ENCODE measurements at places on chromosomes 5 and 9.
A peak's percentile ranks its signal among the peaks of the same experiment; 100 is the strongest.

DNA sequence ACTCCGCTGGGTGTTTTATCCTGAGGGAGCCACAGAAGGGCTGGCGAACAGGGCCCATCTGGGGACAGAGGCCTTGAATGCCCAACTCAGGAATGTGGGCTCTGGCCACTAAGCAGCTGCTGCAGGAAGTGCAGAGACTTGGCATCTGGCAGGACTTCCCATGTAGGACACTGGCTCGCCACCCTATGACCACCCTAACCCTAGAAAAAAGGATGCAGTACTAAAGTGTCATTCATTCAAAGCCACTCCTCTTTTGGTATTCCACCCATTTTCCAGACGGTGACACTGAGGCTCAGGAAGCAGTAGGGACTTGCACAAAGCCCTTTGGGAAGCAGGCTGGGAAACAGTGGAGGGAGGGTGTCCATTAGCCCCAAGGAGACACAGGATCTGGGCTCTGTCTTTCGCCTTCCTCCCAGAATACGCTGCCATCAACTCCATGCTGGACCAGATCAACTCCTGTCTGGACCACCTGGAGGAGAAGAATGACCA lies 3.0 kb downstream of the BBLN start:
- no peak for DNase-seq

- DNase-seq, result no peak
Observed at GRCh38 chr9:107587191-107587963, 97.8 kb upstream of the KLF4 start.

DNA sequence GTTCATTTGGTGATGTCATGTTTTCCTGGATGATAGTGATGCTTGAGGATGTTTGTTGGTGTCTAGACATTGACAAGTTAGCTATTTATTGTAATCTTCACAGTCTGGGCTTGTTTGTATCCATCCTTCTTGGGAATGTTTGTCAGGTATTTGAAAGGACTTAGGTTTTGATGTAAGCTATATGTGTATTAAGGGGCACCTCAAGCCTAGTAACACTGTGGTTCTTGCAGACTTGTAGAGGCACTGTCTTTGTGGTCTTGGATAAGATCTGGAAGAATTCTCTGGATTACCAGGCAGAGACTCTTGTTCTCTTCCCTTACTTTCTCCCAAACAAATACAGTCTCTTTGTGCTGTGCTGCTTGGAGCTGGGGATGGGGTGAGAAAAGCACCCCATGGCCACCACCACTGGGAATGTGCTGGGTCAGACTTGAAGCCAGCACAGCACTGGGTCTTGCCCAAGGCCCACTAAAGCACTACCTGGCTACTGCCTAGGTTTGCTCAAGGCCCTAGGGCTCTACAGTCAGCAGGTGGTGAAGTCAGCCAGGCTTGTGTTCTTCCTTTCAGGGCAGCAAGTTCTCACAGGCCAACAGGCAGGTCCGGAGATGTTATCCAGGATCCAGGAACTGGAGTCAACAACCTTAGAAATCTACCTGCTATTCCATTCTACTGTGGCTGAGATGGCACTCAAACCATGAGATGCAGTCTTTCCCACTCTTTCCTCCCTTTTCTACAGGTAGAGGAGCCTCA lies 49.3 kb upstream of the GNA14 start:
- DNase-seq, result no peak

DNA sequence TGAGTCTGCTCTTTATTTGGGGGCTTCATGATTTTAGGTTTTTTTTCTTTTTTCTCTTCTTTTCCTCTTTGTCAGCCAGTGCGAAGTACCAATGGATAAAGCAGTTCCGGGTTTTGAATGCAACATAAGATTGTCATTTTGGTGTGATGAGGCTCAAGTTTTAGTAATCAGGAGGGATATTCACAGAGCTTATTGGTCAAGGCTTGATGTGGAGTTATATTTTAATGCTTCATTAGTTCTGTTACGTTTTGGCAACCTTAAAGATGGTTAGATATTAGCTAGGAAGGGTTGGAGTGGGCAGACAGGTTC lies 1.4 kb downstream of the PIK3R1 start:
- no peak for DNase-seq

GRCh38 chr9:137666955-137667670 lies 48.3 kb downstream of the EHMT1 start:
- DNase-seq, result peak; percentile 44

DNA sequence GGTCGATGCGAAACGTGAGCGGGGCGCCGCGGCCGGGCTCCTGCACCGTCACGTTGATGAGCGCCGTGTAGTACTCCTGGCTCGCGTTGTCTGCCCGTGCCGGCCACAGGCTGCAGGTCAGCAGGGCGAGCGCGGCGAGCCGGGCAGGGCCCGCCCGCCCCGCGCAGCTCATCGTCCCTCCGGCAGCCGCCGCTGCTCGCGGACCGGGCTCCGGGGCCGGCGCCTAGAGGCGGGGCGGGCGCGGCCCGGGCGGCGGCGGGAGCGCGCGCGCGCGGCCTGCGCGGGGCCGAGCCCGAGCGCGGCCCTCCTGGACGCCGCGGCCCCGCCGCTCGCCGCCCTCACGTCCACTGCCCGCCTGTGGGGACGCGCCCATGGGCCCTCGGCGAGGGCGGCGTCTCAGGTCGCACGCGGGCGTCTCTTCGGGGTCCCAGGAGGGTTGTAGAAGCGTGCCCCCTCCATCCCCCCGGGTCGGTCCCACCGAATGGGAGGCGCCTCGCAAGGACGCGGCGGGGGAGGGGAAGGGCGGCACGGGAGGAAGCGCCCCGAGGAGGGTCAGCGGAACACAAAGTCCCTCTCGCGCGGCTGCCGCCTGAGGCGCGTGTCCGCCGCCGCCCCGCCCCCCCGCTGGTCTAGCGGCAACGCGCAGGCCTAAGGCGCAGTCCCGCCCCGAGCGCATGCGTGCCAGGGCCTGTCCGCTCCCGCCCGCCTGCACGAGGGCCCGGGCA lies at the start of gene RNF130:
Gene RNF130 (minus strand): TSS at position 229 of the 725 bp plus-strand sequence. CDS start 57 bp downstream, at position 172.
- DNase-seq, result peak; percentile 95

GRCh38 chr5:65022932-65023331 lies 254.2 kb downstream of the CWC27 start:
- no peak for DNase-seq

GRCh38 chr5:34550964-34551363 lies 105.2 kb upstream of the RAI14 start:
- DNase-seq, result no peak

- DNase-seq, result no peak
Observed at GRCh38 chr5:98927242-98927988, 1.4 kb downstream of the CHD1 start.

DNA sequence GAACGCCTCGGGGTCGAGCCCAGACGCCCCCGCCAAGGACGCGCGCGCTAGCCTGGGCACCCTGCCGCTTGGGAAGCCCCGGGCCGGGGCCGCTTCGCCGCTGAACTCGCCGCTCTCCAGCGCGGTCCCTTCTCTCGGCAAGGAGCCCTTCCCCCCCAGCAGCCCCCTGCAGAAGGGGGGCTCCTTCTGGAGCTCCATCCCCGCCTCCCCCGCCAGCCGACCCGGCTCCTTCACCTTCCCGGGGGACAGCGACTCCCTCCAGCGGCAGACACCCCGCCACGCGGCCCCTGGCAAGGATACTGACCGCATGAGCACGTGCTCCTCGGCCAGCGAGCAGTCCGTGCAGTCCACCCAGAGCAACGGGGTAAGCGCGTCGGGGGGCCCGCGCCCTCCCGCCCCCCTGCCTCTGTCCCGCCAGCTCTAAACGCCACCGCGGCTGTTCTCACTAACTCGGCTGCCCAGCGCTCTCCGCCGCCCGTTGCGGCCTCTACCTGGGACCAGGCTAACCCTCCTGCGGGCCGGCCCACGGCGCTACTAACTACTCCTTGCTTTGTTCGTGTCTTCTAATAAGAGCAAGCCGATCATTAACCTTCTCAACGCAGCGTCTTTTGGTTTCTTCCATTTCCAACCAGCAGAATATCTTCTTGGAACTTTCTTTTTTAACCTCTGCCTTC lies 93.6 kb upstream of the OTULINL start:
- no peak for DNase-seq

- no peak for DNase-seq
Observed at GRCh38 chr9:88391236-88391635, 3.0 kb downstream of the SPIN1 start.

DNA sequence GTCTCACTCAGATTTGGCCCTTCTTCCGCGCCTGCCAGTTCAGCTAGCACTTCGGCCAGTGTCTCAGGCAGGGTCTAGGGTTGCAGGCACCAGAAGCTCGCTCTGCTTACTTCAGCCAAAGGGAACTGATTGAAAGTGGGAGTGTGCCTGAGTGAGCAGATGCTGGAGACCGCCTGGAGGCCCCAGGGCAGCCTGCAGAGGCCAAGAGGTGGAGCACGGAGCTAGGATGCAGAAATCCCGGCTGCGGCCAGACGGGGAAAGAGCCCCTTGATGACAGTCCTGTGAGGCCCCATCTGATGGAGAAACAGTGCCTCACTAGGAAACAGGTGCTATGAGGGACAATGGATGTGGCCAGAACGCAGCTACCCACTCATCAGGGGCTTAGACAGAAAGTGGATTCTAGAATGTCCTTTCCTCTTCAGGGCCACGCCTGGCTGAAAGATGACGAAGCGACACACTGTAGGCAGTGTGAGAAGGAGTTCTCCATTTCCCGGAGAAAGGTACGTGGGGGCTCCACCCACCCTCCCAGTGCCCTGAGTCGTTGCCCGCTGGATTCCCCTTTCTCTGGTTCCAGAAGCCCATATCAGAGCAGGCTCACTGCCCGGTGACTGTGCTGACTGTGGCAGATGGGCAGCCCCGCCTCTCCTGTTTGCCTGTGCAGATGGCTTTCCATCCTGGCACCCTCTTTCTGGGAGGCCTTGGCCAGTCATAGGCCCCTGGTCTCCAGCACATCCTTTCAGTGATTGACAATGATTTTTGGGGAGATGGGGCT lies 16.1 kb downstream of the HNRNPH1 start:
- DNase-seq, result peak; percentile 49

DNA sequence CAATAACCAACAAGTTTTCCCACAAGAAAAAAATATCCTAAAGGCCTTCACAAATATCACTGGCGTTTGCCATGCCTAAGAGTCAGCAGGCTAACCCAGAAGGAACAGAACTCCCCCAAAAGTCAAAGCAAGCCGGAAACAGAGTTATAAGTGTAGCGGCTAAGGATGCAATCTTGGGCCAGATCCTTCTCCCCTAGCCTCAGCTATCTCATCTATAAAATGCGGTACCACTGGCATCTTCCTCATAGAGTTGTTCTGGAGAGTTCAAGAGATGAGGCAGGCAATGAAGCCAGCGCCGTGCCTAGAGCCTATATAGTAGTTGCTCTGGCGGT lies 632 bp downstream of the DPM2 start:
- no peak for DNase-seq

DNA sequence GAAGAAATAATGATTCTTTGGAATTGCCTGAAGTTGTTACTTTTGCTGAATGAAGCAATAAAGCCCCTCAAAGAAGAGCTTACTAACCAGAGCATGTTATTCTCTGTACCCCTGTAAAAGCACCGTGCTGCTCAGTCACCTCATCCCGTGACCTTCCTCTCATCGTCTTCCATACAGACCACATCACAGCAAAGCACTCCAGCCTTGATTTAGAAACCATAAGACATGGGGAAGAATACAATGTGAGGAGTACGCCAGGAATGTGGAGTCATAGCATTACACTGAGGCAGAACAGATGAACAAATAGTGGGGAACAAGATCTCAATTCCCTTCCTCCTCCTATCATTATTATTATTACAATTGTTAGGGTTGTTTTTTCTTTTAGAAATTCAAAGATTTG lies 49.1 kb downstream of the ERAP1 start:
- DNase-seq, result no peak

DNA sequence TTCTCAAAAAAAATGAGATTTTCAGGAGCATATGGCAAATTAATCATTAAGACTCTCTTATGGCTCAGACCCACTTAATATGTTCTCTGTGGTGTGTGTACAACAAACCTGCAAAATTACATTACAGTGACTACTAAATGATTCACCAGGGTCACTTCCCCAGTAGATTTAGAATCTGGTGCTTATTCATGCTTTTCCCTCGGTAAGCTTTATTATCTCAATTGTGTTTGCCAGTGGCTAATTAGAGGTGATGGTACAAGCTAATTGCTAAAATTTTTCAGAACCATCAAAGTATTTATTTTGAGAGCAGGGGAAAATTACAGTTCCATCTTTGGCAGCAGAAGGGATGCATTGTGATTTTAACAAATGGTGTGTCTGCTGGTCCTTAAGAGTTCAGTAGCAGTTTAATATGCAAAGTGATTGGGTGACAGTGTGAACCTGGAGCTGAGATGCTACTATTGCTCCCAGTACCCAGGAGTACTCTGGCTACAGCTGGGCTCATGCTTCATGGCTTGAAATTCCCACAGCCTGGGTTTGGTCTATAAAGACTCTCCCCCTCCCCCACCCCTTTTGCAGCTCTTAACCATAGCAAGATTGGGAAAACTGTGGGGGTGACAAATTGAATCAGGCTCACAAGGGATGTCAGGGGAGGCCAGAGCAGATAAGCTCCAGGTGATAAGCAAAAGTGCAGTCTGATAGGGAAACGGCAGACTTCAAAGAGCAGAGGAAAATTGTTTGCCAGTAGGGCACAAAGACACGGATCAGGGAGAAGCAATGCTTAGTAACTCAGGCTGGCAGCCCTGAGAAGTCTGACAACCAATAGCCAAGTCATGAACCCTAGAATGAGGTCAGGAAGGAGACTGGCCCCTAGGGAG lies 92.8 kb upstream of the RAD23B start:
- no peak for DNase-seq

- DNase-seq, result no peak
Observed at GRCh38 chr5:157520911-157521703, 54.5 kb downstream of the ADAM19 start.

DNA sequence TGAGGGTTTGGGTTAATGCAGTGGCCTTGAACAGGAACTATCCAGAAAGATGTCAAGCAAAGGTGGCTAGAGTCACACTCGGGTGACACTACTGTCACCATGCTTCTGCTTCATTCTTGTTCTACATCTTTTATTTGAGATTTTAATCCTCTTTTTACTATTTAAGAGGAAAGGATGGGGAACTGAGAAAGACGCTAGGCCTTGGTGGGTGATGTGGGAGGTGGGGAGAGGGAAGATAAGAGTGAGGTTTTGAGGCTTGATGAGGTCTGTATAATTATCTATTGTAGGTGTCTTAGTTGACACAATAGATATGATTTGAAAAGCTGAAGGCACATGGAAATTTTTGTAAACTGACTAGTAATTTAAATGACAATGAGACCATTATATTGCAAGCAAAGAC lies 3.5 kb upstream of the BASP1 start:
- no peak for DNase-seq

DNA sequence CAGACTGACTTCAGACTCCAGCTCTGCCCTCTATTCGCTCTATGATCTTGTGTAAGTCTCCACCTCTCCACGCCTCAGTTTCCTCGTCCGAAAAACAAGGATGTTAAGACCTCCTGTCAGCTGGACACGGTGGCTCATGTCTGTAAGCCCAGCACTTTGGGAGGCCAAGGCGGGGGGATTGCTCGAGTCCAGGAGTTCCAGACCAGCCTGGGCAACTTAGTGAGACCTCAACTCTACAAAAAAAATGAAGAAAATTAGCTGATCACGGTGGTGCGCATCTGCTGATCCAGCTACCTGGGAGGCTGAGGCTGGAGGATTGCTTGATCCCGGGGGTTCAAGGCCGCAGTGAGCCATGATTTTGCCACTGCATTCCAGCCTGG lies 36.6 kb upstream of the GABRP start:
- DNase-seq, result no peak

Measured in head of caudate nucleus (tissue), 42 donors.